Inflammatory macrophage treated with lipopolysaccharide for 4 hours (primary cell): ENCODE measurements at places on chromosomes 12 and 14.

GRCh38 chr14:99554757-99555531 is 49.1 kb downstream of the CCDC85C start:
- DNase-seq, result no peak

- peak; percentile 46 for DNase-seq
Measured at GRCh38 chr12:14959463-14959862, 1.9 kb downstream of the ARHGDIB start.

- peak; percentile 92 for DNase-seq
Measured at GRCh38 chr12:72747111-72747849, 475.1 kb downstream of the TRHDE start.

DNA sequence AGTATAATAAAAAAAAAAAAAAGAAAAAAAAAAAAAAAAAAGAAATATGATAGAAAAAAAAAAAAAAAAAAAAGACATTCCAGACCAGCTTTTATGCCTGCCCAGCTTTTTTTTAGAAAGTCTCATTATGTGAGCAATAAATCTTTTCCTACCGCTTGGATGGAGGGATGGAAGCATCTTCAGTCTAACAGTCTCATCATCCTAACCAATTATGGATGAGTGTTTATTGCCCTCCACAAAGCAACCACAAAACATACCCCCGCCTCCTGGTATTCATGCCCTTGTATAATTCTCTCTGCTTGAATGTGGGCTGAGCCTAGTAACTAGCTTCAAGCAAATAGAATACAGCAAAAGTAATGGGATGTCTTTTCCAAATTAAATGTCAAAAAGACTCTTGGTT is 33.7 kb upstream of the ADAMTS20 start:
- no peak for DNase-seq

DNA sequence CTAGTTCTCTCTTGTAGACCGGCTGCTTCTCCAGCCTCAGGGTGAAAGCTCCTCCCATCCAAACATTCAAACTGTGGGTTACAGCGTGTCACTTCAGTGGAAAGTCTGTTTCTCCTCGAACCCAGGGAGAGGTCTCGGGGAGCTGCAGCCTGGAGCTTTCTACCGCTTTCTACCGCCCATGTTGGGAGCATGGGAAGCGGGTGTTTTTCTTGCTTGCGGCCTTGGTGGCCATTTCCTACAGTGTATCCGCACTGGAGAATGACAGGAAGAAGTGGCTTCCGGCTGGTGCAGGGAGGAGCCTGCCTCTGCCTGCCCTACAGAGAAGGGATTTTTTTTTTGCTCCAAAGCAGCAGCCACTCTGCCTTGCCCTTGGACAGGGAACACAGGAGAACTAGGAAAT is 21.2 kb downstream of the ZFP36L1 start:
- peak; percentile 29 for DNase-seq

DNA sequence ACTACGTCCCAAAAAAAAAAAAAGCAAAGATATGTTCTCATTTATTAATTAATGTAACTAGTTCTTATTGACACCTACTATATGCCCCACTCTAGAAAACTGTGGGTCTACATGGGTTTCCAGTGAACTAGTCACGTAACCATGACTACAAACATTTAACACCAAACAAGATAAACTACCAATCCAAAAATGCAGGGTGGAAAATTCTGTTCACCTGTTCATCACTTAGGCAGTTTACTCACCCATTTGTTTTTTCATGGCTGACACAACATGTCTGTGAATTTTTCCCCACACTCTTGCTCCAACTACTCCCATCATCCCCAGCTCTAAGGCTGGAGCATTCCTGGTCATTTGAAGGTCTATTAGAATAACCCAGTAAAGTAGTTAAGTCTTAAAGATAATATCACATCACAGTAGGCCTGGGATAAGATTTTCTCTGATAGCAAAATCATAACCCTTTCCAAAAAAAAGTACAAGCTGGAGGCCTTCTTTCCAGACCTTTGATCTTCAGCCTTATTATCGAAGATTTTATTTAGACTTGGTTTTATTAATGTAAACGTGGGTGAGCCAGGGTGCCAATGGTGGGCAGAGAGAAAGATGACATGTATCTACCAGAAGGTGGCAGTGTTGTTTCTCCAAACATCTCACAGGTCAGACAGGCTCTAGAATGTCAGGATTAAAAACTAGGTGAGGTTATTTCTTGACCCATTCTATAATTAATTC is 61.6 kb upstream of the DAAM1 start:
- DNase-seq, result peak; percentile 58

- no peak for DNase-seq
Measured at GRCh38 chr12:32970465-32971110, 74.0 kb upstream of the PKP2 start.

- no peak for DNase-seq
Measured at GRCh38 chr12:31118347-31119191, 44.9 kb downstream of the DDX11 start.

DNA sequence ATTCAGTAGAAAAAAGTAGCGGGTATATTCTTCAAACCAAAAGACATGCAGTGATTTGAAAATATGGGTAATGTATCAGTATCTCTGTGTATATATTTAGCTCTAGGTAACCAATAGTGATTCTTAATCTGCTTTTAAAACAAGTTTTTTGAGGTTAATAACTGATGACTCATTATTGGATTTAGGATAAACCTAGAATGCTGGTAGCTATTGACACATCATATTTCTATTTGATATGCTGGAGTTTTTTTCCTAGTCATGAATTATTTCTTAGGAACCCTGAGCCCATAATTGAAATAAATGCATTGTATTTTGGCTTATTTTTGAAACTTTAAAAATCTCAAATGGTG is 15.5 kb downstream of the ARF6 start:
- DNase-seq, result no peak

DNA sequence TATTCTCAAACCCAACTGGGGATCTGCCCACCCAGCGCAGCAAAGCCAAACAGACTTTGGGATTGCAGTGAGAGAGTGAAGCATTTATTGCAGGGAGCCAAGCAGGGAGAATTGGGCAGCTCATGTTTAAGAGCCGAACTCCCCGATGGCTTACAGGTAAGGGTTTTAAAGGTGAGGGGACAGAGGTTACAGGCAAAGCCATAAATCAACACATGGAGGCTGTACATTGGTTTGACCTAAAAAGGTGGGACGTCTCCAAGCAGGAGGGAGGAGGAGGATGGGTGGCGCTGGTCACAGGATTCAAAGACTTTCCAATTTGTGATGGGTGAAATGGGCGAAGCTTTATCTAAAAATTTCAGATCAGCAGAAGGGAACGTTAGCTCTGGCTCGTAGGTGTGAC is 18.2 kb downstream of the OAS2 start:
- no peak for DNase-seq

DNA sequence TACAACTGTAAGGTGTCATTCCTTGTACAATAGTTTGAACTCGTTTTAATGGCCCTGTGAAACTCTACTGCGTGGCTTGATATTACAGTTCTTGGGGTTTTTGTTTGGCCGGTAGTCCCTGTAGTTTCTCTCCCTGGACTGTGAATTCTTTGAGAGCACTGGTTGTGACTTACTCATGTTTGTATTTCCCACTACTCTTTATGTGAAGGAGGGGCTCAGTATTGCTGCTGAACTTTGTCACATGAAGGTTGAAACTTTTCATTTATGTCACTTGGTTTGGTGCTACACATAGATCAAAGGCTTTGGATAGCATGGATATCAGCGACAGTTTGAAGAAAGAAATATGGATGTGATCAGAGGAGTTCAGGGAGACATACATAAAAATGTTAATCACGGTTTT is 1.5 kb upstream of the POU6F1 start:
- DNase-seq, result no peak

GRCh38 chr14:99772371-99773283 is 20.6 kb upstream of the EML1 start:
- DNase-seq, result no peak

DNA sequence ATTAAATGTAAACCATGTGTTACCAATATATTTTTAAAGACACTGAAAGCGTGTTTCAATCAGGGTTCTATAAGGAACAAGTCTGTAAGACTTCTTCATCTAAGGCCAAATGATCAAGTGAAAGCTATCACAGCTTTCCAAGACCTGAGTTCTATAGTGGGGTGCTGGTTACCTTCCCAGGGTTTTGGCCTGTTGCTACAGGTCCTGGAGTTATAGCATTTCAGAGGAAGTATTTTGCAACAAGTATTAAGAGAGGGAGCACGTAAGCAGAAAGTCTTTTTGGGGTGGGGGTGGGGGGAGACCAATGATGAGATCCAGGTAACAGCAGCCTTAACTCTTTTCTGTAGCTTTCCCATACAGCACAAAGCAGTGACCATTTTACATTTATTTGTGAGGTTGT is 43.8 kb downstream of the FOXN3 start:
- no peak for DNase-seq

- no peak for DNase-seq
Measured at GRCh38 chr12:33670284-33670683, 230.7 kb upstream of the SYT10 start.

GRCh38 chr12:14076538-14076937 is 95.1 kb upstream of the GRIN2B start:
- no peak for DNase-seq
